ENCODE measurements at places on chromosomes 3 and 15.

- no peak for DNase-seq
These were observed 118.1 kb upstream of the ARPP21 start for GRCh38 chr3:35521196-35521595.

GRCh38 chr3:28149960-28150359, 91.5 kb upstream of the CMC1 start:
- no peak for DNase-seq

- DNase-seq: no peak
These were observed 20.3 kb upstream of the DGKG start for GRCh38 chr3:186382217-186382885.

- no peak for DNase-seq
These were observed 19.3 kb upstream of the DNAJC19 start for GRCh38 chr3:181008796-181009195.

DNA sequence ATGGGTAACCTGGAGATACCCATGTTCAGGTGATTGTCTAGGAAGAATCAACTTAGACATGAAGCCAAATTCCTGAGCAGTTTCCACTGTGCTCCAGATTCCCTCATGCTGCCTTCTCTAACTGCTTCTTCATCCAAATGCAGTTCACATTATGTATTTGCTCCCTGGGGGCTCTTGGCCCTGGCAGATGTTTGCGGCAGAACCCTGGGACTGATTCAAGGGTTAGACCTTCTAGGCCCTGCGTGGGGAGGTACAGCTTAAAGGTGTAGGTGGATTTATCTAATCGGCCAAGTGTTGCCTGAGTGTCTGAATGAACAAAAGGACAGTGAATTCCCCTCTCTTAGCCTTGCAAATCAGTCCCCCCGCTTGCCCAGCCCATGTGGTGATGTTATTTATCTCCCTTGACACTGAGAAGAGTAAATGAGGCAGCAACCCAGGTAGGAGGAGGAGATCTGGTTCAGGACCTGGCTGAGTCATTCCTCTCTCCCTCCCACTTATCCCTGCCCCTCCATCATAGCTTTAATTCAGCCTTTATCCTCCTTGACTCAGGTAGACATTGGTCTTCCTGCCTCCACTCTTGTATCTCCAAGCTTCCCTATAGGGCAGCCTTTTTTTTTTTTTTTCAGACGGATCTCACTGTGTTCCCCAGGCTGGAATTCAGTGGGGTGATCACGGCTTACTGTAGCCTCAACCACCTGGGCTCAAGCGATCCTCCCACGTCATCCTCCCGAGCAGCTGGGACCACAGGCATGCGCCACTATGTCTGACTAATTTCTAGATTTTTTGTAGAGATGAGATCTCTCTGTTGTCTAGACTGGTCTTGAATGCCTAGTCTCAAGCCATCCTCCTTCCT, 54.8 kb downstream of the MAGEF1 start:
- no peak for DNase-seq

GRCh38 chr3:148727231-148727630, 29.5 kb downstream of the AGTR1 start:
- peak; percentile 28 for DNase-seq

- DNase-seq: no peak
These were observed 2.0 kb downstream of the PXYLP1 start for GRCh38 chr3:141233457-141234161.

DNA sequence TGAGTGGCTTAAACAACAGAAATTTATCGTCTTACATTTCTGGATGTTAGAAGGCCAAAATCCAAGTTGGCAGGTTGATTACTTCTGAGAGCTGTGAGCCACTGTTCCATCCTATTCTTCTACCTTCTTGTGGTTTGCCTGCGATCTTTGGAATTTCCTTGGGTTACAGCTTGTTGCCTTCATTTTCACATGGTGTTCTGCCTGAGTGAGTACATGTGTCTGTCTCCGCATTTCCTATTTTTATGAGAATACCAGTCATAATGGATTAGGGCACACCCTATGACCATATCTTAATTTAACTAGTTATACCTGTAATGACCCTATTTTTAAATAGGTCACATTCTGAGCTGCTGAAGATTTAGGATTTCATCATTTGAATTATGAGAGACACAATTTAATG, 294.3 kb downstream of the CNTN4 start:
- no peak for DNase-seq

GRCh38 chr15:70147778-70148177, 50.1 kb upstream of the TLE3 start:
- no peak for DNase-seq

DNA sequence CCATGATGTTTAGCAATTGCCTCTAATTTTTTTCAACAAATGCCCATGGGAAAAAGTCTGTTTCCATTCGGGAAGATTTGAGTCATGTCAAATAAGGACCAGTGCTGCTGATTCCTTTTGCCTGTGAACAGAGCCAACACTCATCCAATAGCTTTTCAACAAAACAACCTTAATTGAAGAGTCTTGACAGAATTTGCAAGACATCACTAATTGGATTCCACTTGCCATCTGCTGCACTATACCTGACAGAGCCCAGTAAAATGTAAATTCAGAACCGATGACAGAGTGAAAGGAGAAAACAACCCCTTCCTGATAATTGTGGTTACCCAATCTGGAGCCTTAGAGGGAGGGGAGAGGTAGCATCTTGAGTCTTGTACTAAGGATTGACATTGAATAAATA, 426.7 kb downstream of the AGBL1 start:
- DNase-seq: no peak

DNA sequence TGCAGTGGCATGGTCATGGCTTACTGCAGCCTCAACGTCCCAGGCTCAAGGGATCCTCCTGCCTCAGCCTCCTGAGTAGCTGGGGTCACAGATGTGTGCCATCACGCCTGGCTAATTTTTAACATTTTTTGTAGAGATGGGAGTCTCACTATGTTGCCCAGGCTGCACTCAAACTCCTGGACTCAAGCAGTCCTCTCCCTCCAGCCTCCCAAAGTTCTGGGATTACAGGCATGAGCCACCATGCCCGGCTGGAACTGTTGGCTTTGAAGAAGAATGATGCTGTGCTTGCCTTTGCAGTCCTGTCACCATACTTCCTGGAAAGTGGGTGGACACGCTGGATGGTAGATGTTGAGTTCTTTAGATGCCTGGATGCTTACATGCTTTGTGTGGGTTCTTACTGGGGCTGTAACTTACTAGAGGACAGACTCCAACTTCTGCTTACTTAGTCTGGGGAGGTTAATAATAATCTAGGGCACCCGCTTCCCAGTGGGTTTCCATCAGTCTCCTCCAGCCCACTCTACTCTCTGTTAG, 36.7 kb downstream of the IGF1R start:
- no peak for DNase-seq

DNA sequence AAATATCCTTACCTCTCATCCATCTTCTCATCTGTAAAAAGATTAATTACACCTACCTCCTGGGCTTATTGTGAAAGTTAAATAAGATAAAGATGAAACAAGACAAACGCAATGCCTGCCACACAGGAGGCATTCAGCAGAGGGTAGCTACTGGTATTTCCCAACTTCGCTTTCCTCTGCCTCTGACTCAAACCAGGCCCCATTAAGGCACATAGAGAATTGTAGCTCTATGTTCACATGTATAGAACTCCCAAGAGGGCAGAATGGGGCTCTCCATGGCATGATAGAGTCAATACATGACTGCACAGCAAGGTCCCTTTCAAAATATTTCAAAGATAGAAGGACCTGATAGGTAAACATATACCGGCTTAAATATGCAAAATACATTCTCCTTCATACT, 1.4 kb downstream of the LYSMD2 start:
- DNase-seq: no peak

DNA sequence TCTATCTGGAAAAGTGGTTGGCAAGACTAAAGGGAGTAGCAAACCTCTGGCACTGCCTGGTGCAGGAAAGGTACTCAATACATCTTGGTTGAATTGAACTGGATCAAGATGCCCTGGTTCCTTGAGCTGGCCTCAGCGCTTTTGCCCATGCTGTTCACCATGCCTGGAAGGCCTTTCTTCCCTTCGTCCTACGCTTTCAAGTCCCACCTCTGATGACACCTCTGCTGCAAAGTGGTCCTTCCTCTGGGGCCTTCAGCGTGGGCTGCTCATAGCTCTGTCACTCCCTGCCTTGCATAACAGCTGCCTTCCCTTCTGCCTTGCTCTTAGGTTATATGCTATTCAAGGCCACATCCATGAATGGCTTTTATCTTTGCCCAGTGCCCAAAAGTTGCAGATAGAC, 23.0 kb downstream of the ITGA11 start:
- DNase-seq: no peak

DNA sequence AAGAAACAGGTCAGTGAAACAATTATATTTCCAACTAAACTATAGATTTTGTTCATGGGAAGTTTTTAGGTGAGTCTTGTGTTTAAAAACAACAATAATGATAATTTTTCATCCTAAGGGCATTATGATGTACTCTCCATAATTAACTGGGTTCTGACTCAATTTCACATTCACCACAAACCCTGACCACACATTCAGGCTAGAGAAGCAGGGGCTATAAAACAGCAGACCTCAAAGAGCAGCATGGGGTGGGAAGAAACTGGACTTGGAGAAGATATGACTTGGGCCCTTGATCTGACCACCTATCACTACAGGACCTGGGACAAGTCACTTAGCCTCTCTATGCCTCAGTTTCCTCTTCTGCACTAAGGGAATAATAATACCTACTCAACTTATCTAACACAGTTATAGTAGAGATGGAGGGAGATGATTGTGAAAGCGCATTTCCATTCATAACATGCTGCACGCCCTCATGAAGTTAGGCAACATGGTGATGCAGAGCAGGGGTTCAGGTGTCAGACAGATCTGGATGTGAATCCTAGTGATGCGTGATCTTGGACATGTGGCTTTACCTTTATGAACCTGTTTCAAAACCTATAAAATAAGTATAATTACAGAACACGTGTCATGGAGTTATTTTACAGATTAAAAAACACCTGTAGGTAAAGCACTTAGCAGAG, 63.0 kb upstream of the ACP3 start:
- DNase-seq: no peak

DNA sequence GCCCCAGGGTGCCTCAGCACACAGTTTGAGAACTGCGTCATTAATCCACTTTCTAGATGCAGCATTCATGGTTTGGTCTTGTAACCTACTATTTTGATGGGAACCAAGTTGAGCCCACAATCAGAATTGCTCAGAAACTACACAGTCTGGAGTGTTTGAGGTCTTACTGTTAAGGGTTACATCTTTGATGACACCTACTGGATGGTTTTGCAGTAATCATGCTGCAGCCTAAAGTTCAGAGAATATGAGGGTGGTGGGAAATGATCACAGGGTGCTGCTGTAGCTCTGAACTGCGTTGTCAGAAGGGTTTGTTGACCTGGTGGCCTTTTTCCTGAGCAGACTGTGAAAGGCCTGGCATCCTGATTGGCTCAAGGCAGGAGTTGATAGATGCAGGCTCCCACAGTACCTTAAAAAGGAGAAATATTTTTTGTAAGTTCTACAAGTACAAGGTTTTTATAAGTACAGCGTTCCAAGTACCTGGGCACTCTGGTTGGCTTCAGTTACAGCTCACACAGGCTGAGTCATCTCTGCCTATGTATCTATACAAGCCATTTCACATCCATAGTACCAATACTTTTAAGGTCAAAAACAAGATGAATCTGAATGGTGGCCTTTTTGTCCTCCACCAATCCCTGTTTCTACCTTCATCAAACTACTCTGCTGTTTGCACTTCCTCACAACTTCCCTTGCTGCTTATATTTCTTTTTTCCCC, 60.5 kb upstream of the ACKR4 start:
- no peak for DNase-seq

DNA sequence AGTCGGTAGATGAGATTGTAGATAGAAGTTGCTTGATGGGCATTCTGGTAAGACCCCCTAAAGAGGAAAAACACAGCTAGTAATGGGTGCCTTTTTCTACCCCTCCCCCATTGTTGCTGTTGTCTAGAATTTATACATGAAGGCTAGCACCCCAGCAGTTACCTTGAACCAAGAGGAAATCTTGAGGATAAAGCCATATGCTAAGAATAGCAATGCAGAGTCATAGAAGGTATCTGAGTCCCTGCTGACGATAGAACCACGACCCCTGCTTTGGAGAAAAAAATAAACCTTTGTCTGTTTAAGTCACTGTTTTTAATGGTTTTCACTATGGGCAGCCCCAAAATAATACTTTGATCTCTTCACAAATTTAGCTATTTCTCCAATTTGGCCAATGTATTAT, 162.6 kb downstream of the THRB start:
- DNase-seq: no peak

GRCh38 chr3:107256963-107257362, 120.3 kb upstream of the CCDC54 start:
- no peak for DNase-seq

- no peak for DNase-seq
These were observed 100.7 kb downstream of the SNRPN start for GRCh38 chr15:25055356-25056068.

DNA sequence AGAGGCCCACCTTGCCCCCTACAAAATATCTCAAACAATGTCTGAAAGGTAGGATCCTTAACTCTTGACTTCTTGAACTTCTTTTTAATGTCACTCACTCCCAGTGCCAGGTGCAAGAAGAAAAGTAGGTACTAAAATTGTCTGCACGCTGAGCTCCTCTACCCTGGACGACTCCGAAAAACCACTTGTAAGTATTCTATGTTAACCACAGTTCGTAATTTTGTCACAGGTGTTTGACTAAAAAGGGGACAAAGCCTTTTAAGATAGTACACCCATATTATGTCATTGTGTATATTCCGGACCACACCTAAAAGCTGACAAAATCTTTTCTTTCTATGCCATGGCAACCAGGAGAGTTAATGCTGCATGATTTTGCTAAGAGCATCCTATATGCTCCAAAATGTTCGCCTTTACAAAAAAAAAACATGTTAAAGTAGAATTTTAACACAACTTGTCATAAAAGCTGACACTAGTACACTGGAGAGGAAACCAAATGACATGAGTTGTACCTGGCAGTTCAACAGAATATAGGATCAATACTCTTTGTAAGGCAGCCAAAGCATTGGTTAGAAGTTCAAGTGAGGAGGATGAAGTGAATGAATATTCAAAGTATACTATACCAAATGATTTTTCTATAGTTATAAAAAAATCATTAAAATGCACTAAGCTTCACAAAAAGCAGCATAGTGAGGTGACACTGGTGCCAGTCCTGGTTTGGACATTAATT, 210.5 kb downstream of the FOXP1 start:
- no peak for DNase-seq

- no peak for DNase-seq
These were observed 103.2 kb upstream of the TJP1 start for GRCh38 chr15:29925227-29926082.

DNA sequence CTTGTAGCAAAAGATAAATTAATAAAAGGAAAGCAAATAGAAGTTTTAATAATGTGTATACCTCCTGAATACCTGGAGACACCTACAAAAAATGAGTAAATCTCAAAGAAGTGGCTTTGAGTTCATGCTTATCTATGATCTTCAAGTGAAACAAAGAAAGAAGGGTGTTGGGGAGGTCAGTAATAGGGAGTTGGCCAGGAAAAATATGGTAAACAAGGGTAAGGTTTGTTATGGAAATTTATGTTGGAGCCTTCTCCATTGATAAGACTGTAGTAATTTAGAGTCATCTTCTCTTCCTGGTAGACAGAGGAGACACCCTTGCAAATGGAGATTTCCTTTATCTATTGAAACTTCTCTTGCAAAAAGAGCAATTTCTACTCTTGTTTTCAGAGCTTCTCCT, 6.6 kb upstream of the CCR8 start:
- DNase-seq: no peak

- DNase-seq: no peak
These were observed 26.9 kb upstream of the TPM1 start for GRCh38 chr15:63015618-63016017.

GRCh38 chr15:41051139-41051538, 64.9 kb downstream of the INO80 start:
- DNase-seq: no peak

All from NCI-H2081 treated with DMSO at 0.1 percent for 48 hours (cell line).